Activated naive CD4-positive, alpha-beta T cell (primary cell): ENCODE measurements at places on chromosomes 16 and 17.

DNA sequence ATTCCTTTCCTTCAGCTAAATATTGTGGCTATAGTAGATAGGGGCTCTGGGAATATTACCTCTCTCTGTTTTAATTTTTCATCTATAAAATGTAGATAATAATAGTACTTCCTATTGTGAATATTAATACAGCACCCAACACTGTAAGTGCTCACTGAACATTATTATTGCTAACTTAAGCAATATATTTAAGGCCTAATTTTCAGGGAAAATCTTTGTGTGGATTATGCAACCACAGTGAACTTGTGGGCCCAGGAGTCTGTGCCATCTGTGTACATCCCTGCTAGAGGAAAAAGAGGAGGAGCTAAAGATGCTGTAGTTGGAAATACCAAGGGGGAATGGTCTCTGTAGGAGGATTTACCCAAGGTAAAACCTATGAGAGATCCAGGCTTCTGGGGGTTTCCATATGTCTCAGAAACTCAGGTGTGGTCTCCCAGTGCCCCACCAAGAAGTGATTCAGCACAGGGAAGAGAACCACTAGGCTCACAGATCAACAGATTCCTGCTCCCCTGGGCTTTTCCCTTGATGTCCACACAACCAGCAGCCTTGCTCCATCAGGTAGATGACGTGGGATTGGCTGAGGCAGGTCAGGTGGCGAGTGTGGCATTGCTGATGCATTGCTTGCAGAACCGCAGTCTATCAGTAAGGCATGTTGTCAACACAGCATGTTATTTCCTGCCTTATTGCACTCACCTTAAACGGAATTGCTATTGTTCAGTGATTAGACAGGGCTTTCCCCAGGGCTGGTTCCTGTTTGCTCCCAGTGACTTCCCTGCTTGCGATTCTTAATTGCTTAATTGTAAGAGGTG lies 1.6 kb upstream of the N4BP1 start:
- peak; percentile 8 for DNase-seq

DNA sequence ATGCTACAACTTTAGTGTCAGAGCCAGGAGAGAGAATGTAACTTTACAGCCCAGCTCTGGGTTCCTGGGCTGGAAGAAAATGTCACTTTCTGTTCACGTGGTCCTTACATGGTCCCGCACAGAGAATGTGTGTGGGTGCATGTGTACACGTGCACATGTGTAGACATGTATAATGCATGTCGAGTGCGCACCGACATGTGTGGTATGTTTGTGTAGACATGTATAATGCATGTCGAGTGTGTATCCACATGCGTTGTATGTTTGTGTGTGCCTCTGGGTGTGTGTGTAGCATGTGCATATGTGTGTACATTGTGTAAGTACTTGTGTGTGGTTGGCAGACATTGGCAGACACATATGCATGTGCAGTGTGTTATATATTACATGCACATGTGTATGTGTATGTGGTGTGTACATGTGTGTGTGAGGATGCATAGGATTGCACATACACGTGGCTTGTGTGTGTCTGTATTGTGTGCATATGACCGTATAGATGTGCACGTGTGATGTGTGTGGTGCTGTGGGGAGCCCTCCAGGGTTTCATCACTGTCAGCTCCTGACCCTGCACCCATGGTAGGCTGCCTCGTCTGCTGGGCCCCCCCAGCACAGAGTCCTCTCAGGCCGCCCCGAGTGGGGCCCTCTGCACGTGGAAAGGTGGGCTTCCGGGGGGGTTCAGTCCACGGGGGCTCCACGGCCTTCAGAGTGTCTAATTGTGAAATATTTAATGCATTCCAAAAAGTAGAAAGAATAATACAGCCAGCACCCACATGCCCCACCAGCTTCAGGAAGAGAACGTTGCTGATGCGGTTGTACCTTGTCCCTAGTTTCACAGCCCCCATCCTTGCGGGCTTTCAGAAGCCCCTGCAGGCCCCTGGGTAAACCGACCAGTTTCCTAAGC lies 214.2 kb upstream of the GSE1 start:
- no peak for DNase-seq

GRCh38 chr16:87108941-87109340 lies 208.3 kb downstream of the C16orf95 start:
- no peak for DNase-seq

DNA sequence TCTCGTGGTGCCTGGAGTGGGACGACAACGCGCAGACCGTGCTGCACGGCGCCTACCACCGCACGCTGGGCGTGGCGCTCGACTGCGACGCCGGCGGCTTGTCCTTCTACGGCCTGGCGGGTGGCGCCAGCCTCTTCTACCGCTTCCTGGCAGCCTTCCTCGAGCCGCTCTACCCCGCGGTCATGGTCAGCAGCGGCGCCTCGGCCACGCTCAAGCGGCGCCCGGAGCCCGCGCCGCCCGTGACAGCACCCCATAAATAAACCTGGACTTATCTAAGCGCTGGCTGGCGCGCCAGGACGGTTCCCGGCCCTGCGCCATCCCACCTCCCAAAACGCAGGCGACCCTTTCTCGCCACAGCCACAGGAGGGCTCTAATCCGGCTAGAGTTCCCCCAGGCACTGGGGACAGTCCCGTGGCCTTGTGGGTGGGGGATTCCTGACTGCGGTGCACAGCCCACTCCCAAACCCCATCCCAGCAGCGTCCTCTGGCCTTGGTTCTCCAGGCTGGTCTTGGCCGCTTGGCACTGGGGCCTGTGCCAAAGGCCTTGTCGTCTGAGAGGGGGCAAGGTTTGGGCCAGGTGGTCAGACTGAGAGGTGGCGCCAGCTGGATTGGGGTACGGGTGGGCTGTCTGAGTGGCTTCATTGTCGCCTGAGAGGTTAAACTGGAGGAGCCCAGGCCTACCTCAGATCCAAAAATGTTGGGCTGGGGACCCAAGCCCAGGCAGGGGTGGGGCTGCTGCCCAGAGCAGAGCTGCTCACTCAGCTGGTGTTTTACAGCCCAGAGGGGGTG lies 10.1 kb upstream of the SLC16A5 start:
- DNase-seq, result peak; percentile 20

DNA sequence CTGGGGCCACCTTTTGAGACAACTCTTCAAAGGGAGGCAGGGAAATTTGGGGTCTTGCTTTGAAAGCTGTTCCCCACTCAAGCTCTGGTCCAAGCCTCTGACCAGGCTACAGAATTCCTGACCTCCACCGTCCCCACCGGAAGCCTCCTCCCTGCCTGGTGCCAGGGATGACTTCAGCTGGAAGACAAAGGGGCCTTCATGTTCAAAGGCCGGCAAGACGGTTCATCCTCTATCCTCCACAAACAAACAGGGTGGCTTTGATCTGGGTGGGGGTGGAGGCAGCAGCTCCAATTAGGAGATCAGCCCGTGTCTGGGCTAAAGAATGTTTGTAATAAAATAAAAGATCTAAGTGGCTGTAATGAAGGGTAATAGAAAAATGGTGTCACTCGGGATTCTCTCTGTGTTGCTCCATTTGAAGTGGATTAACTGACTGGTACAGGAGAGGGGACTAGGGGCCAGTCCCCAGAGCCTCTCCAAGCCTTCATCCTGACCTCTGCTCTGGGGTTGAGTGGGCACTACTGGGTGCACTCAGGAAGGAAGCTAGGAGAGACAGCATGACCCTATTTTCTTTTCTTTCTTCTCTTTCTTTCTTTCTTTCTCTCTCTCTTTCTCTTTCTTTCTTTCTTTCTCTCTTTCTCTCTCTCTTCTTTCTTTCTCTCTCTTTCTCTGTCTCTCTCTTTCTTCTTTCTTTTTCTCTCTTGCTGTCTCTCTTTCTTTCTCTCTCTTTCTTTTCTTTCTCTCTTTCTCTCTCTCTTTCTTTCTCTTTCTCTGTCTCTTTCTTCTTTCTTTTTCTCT lies 27.5 kb upstream of the NKD1 start:
- DNase-seq, result no peak

GRCh38 chr17:83153681-83154310 lies 74.4 kb downstream of the METRNL start:
- DNase-seq, result no peak

GRCh38 chr16:3536271-3536731 lies 35.5 kb downstream of the CLUAP1 start:
- DNase-seq, result no peak

DNA sequence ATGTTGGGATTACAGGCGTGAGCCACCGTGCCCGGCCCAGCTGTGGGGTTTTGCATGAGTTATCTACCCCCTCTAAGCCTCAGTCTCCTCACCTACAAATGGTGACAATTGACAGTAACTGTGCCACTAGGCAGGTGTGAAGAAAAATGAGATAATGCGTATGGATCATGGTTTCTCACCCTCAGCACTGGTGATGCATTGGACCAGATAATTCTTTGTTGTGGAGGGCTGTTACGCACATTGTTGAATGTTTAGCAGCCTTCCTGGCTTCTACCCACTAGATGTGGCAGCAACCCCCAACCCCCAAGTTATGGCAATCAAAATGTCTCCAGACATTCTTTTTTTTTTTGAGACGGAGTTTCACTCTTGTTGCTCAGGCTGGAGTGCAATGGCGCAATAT lies 9.0 kb upstream of the HAPSTR1 start:
- no peak for DNase-seq

- no peak for DNase-seq
Measured at GRCh38 chr17:81015136-81015535, 19.8 kb upstream of the BAIAP2 start.

DNA sequence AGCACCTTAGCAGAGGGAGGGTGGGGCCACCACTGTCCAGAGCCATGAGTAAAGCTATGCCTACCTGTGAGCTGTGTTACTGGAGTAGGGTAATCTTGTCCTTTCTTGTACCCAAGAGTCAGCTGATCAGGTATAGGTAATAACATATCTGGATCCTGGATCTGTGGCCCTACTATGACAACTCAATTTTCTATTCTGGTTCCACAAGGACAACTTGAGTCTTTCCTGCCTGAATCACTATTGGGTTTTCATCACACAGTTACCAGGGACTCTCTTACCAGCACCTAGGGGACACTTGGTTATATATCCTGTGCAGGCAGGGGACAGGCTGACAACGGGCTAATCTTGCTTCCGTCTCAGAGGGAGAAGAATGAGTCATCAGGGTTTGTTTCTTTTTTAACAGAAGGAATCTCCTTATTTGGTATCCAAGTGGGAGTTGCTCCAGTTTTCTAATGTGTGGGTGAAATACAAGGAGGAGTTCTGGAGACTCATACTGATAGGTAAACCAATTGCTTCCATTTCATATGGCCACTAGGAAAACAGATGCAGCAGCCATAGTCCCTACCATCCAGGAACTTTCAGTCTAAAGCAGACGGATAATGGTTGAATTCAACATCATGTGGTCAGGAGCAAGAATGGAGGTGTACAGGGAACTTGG lies 6.8 kb downstream of the ZNF267 start:
- no peak for DNase-seq

DNA sequence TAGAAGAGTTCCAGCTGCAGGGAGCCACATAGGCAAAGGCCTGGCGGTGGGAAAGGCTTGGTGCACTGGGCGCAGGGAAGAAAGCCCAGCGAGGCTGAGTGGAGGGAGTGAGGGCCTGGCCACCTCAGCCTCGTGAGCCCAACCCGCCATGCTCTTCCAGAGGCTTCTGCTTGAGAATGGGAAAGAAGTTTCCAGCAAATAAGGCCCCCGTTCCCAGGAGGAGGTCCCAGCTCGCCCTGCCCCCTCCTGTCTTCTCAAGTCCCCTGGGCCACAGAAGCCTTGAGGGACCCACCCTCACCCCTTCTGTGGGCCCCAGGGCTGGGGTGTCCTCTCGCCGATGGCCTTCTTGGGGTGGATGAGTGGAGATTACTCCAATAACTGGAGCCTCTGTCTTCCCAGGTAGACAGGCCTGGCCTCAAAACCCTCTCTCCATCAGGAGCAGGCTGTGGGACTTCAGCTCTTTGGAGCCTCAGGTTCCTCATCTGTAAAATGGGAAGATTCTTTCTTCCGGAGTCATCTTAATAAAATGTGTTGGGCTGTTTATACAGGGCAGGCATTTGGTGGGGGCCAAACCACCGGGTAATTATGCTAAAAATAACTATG lies 933 bp upstream of the SNN start:
- DNase-seq, result no peak

- DNase-seq, result no peak
Measured at GRCh38 chr17:81393684-81394376, 1.4 kb upstream of the BAHCC1 start.

- peak; percentile 76 for DNase-seq
Measured at GRCh38 chr17:29617481-29618271, 5.0 kb downstream of the CORO6 start.

DNA sequence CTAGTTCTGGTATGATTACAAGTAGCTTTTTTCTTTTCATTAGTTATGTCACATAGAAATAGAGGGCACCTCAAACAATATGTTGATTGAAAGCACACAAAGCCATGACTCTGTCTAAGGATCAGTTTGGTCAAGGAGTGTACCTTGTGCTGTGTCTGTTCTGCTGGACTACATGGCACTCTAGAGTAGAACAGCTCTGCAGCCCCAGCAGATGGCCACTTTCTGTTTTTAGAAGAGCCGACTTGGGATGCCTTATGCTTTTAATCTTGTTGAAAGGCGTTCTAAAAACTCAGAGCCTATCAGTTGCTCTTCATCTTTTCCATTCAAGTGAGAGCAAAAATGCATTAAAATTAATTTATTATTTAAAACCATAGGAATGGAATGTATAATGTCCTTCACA lies 49.3 kb upstream of the CA10 start:
- DNase-seq, result no peak

GRCh38 chr17:82632451-82632850 lies 15.8 kb downstream of the WDR45B start:
- no peak for DNase-seq

- no peak for DNase-seq
Measured at GRCh38 chr16:74951206-74951605, 33.7 kb downstream of the WDR59 start.

- no peak for DNase-seq
Measured at GRCh38 chr17:76137351-76138233, 3.5 kb downstream of the FOXJ1 start.

DNA sequence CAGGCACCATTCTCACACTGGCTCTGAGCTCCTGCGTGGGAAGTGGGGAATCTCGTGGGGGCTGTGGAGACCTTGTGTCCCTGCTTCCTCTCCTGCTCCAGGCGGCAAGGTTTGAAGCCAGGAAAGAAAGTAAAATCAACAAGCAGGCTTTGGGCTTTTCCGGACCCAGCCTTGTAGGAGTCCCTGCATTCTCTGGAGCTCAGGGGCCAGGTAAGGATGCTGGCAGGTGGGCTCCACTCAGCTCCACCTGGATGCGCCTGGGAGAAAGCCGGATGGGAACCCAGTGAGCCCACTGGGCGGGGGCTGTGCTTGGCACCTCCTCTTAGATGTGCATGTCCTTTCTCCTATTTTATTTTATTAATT lies 362.5 kb downstream of the SEC14L1 start:
- no peak for DNase-seq

DNA sequence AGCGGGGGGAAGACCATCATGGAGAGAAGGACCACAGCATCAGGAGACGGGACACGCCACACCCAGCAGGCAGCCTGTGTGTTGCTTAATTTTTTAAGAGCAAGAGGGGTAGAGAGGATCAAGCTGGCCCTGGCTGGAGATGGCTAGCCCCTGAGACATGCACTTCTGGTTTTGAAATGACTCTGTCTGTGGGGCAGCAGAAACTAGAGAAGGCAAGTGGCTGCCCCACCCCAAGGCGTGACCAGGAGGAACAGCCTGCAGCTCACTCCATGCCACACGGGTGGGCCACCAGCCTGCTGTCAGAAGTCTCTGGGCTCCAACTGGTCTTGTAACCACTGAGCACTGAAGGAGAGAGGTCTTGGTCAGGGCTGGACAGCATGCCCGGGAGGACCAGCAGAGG lies 75.5 kb downstream of the SOCS1 start:
- DNase-seq, result no peak
